ENCODE measurements at places on chromosomes 7 and 10.
A peak's percentile ranks its signal among the peaks of the same experiment; 100 is the strongest.

DNA sequence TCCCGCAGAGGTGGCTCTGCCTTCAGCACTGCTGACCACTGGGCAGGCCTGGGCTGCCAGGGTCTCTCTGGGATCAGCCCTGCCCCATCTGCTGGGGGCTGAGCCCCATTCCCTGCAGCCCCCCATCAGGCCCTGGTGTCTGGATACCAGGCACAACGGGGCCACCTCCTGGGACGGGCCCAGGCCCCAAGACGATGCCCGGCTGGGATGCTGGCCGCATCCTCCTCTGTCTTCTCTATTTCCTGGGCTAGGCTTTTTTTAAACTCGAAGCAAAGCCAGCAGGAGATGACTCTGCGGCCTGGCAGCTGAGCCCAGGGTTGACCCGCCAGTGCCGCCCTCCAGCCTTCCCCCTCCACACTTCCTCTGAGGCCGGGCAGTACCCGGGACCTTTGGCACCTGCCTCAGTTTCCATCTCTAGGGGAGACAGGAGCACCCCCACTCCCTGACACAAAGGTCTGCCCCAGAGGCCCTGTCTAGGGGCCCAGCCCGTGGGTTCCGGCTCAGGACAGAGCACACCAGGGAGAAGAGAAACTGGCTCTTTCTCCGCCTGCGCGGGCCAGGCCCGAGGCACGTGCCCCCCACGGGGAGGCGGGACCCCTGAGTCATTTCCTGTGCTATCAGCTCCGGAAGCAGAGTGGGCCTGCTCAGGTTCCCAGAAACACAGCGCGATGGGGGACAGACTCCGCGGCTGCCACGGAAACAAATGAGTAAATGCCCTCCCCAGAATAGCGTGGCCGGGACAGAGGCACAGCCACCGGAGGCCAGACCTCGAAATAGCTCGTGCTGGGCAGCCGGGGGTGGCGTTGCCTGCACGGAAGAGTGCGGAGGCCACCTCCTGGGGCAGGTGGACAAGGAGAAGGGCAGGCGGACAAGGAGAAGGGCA is 84.6 kb upstream of the PDGFA start:
- peak; percentile 93 for DNase-seq

DNA sequence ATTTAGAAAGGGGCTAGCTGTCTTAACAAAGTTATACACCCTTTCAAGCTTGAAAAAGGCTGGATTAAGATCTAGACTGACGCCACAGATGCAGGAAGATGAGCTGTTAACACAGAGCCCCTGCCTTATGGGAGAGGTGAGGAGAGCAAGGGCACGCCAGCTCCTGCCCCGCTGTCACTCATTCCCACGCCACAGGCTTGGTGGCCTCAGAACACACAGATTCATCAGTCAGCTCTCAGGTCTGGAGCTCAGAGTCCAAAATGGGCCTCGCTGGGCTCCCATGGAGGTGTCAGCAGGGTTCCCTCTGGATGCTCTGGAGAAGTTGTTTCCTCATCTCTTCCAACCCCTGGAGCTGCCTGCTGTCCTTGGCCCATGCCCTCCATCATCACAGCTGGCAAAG is 554.2 kb downstream of the TCERG1L start:
- DNase-seq: no peak

- DNase-seq: peak; percentile 66
Observed at GRCh38 chr10:80202934-80203834, 2.2 kb downstream of the ANXA11 start.

DNA sequence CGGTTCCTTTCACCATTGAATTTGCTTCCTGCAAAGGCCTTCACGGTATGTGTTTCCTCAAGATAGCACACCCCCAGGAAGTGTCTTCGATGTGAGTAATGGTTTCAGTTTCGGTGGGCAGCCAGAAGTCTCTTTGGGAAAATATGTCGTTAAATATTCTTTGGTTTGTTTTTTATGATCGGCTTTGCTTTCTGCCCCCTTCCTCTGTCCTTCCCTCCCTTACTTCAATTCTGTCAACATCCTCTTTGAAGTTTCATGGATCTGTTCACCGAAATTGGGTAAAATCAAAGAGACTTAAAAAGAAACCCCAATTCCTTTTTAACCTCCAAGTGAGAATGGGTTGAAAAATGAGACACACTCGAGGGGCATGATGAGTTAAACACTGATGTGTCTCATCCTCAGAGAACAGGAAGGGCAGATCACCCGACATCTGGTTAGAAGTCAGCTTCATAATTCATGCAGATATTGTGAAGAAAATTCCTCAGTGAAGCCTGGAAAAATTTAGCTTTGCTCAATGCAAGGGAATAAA is 170.8 kb upstream of the HABP2 start:
- DNase-seq: no peak

DNA sequence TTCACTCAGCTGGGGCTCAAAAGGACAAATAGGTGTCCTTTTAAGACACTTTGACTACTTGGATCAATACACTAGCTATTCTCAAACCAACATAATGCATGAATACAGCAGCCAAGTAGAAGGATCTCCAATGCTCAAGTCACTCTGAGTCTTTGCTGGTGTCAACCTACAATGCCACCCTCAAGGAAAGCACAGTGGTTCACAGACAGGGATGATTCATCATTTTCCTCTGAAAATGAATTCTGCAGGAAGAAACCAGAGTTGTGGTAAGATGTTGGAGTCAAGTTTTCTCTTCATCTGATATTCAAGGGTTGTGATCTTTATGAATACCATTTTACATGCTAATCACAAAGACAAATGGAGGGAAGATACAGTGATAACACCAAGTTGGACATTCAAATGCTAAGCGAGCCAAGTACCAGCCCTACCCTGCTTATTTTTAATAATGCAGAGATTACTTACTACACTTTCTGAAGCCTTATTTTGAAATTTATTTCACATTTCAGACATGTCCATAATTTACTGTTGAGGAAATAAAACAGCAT is 143.1 kb upstream of the FGFR2 start:
- DNase-seq: no peak

DNA sequence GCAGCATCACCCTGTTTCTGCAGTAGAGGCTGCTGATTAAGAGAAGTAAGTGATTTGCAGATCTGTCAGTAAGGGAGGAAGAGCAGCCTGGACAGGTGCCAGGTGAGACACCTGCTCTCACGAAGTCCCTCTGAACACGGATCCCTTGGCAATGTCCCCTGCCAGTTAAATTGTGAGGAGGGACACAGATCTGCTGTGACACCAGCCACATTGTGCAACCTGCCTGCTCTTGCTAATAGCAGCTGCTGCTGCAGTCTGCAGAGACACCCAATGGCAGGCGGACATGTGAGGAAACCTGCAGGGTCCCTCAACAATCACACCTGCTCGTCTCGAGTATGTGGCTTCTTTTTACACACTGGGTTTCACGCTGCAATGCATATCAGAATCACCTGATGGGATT is 31.9 kb downstream of the ANXA11 start:
- DNase-seq: no peak

- DNase-seq: no peak
Observed at GRCh38 chr10:128254476-128254875, 128.3 kb upstream of the MKI67 start.

GRCh38 chr10:114559636-114560035 is 98.4 kb downstream of the ABLIM1 start:
- no peak for DNase-seq

DNA sequence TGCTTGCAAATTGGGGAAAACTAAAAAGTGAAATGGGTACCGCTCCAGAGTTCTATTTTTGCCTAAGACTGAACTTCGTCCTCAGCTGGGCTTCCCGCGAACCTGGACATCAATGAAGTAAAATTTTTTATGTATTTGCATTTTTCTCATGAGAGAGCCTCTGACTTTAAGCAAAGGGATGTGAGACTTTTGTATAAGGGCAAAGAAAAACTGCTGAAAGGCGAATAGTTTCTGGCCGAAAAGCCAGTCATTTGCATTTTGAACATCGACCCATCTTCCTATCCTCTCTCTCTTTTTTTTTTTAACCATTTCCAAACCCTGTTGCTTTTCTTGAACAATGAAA is 573 bp downstream of the PMPCB start:
- no peak for DNase-seq

GRCh38 chr7:37050801-37051200 is 326.5 kb upstream of the AOAH start:
- no peak for DNase-seq

DNA sequence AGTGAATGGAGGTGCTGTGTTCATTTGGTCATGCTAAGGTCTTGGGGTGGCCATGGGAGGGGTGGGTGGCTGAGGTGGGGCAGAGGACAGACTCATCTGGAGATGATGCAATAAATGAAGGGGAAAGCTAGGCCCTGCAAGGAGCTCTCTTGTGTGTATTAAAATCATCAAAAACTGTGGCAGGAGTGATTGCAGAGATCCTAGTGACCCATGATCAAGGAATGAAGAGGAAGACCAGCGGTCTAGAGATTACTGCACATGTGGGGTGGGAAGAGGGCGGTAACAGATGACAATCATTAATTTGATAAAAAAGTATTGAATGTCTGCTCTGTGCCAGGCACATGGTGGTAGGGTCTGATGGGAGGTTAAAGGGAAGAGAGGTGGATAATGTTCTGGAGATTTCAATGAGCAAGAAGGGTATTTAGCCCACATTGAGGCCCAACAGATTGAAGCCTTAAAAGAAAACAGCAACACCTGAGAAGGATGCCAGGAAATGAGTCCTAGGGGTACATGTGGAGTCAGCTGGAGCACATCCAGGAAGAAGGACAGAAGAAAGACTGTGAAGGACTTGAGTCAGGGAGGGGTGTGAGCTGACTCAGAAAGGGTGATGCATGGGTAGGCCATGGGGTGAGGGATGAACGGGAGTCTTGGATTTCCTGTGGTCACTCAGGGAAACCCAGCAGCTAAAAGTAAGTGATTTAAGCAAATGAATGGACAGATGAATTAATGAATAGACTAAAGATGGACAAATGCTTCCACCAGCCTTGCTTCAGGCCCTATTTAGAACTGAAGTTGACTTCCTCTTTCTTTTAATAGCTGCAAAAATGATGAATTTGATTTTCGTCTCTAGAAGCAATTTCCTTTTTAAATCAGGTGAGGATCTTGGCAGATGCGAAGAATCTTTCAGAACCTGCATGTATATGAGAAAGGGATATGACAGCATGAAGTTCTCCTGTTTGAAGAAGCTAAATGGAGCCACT is 83.1 kb upstream of the IGFBP3 start:
- no peak for DNase-seq

- DNase-seq: no peak
Observed at GRCh38 chr7:41116817-41117216, 586.1 kb downstream of the INHBA start.

- DNase-seq: no peak
Observed at GRCh38 chr10:133224756-133225372, 5.2 kb upstream of the UTF1 start.

DNA sequence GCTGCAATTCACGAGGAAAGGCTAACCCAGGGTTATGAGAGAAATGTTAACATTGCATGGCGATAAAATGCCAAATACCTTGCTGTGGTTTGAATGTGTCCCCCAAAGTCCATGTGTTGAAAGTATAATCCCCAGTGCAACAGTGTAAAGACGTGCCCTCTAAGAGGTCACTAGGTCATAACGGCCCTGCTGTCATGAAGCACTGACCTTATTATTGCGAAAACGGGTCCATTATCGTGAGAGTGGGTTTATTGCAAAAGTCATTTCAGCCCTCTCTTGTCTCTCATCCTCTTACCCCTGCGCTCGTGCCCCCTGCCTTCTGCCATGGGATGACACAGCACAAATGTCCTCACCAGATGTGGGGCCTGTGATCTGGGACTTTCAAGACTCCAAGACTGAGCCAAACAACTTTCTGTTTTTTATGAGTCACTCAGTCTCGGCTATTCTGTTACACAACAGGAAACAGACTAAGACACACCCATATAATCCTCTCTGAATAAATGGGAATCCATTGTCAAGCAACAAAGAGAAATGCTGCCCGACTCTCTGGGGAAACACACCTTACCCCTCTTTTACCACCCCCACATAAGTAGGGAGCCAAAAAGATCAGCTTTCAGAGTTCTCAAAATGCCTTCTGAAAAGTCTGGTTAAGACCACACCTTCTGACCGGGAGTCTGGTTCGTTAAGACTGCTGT is 73.1 kb upstream of the UCN3 start:
- DNase-seq: no peak

GRCh38 chr7:77327067-77327931 is 88.8 kb downstream of the GSAP start:
- DNase-seq: no peak

GRCh38 chr7:69260023-69260422 is 338.3 kb upstream of the AUTS2 start:
- DNase-seq: no peak

- DNase-seq: peak; percentile 38
Observed at GRCh38 chr7:120857588-120858573, at the start of gene TSPAN12. TSPAN12 (minus strand) TSS chr7:120858144; CDS start chr7:120856763, 1,381 bp downstream.

GRCh38 chr10:24721229-24722106 is 2.2 kb downstream of the ARHGAP21 start:
- no peak for DNase-seq

DNA sequence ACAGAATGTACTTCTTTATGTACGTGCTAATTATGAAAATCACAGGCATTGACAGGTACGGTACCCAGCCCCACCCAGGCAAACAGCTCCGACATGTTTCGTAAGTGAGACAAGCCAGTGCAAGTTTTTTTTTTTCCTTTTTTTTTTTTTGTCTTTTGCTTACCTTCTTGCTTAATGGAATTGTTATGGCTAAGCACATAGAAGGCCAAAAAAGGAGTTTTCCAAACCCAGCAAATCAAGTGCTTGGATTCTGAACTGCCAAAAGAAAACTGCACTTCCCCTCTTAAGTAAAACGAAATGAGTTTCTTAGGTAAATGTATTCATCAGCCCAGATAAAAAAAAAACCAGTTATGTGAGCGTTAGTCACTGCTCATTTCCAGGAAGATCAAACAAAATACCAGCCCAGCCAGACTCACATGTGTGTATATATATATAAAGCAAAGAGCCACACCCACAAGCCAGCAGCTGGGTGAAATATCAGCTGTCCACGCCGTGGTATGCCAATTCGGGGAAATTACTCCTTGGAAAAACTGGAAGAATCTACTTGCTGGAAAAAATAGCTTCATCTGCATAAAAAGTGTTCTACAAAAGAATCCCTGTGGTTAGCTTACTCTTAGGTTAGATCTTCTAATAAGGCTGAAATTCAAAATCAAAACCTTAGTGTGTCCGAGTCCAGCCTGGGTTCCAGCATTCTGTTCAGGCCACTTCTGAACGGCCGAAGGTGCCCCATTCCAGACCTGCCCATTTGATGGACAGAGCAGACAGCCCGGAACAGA is 8.0 kb downstream of the KLF6 start:
- peak; percentile 45 for DNase-seq

- DNase-seq: no peak
Observed at GRCh38 chr7:159032322-159032721, 112.3 kb downstream of the VIPR2 start.

DNA sequence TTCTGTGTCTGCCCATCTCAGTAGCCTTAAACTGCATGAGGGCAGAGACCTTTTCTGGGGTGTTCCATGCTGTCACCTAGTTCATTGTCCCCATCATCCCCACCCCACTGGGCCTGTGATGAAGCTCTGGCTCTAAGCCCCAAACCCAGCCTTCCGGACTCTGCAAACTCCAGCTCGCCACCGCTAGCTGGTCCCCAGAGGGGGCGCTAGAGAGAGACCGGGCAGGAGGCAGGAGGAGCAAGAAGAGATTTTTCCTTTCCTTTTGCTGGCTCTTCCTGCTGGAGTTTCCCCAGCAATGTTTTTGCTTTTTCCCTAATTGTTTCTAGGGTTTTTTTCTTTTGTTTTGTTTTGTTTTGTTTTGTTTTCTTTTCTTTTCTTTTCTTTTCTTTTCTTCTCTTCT is 234.4 kb downstream of the TEX36 start:
- DNase-seq: no peak

GRCh38 chr10:110269374-110270318 is 35.1 kb downstream of the SMNDC1 start:
- DNase-seq: no peak
